ENCODE measurements at places on chromosomes 2 and 18.

- no peak for DNase-seq
Observed at GRCh38 chr18:1663879-1664705, 759.4 kb downstream of the ADCYAP1 start.

GRCh38 chr2:207871911-207872310 is 102.2 kb upstream of the FZD5 start:
- no peak for DNase-seq

- no peak for DNase-seq
Observed at GRCh38 chr18:73924307-73924706, 223.3 kb downstream of the FBXO15 start.

DNA sequence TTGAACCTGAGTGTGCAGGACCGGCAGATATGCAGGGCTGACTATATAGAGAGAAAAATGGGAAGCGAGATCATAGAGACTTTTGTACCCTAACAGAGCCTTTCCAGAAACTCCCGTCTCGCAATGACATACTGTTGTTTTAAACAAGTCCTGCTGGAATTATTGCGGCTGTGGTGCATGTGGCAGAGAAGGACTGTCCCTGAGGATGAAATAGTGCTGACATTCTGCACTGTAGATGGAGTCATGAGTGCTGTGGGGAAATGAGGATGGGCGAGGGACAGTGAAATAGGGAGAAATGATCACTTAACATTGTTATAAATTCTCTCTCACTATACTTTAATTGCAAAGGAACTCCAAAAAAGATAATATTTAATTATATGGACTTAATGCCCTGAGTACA is 50.4 kb upstream of the KLHL14 start:
- DNase-seq = no peak

GRCh38 chr2:45137966-45138695 is 128.9 kb upstream of the SIX2 start:
- no peak for DNase-seq

GRCh38 chr2:180661686-180662030 is 318.7 kb upstream of the UBE2E3 start:
- no peak for DNase-seq

GRCh38 chr2:45003579-45004551 is 5.4 kb downstream of the SIX2 start:
- no peak for DNase-seq

GRCh38 chr2:12716032-12716281 is 779 bp upstream of the TRIB2 start:
- peak; percentile 76 for DNase-seq

- DNase-seq = no peak
Observed at GRCh38 chr18:24494586-24494985, 34.1 kb downstream of the HRH4 start.
